ENCODE measurements at places on chromosomes 6 and 20.

- DNase-seq: no peak
Measured at GRCh38 chr20:1920252-1920651, 25.0 kb downstream of the SIRPA start.

DNA sequence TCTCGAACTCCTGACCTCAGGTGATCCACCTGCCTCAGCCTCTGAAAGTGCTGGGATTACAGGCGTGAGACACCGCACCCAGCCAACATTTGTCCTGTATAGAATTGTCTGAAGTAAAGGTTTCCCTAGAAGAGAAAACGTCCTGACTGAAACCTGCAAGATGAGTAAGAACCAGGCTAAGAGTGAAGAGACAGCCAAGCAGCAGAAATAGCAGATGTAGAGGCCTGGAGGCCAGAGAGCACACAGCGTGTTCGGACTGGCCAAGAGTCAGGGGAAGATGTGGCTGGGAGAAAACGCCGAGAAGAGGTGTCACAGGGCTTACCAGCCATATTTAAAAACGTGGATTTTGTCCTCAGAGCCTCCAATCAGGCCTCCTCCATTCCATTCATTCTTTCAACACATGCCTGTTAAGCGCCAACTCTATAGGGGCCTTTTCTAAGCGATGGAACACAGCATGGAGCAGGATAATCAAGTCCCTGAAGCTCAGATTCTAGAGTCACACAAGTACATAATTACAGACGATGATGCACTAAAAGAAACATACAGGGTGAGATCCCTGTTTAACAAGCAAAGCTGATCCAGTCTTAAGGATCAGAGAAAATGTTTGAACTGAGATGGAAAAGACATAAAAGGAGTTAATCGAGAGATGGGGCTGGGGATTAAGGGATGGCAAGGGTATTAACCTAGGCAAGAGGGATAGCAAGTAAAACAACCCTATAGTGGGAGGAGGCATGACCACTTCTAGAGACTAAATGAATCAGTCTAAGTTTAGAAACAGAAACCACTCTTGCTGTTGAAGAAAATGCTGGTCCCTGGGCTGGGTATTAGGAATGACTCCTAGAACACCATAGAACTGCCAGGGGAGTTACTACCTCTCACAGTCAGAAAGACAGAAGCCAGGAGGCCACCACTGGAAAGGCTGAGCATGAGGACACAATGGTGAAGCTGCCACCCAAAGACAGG, 4.8 kb downstream of the ZCCHC3 start:
- DNase-seq: no peak

DNA sequence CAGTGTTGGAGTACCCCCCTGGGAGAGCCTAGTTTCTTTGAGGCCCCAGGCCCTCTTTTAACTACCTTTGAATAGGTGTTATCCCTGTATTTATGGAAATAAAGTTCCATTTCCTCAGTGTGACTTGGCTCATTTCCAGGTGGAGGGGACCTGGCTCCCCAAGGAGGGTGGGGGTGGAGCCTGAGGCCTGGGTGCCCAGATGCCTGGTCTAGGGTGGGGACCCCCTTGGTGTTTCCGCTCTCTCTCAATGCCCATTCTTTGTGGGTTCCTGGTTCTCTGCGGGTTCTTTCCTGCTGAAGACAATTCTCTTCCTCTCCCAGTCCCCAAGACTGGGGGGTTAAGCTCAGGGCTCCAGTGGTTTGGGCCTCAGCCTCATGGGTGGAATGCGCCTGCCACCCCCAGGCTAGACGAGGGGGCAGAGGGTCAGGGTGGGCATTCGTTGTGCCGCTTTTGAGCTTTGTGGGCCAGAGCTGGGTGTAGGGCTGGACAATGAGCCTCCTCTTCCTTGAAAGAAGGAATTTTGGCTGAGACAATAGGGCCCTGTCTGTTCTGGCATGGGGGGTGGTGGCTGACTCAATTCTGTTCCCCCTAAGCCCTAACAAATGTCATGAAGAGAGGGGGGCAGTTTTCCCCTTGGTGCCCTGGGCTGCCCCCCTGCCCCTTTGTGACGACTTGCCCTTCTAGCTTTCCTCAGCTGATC, 686 bp upstream of the EGFL8 start:
- DNase-seq: no peak

GRCh38 chr6:105981002-105981887, 104.9 kb upstream of the PRDM1 start:
- no peak for DNase-seq

DNA sequence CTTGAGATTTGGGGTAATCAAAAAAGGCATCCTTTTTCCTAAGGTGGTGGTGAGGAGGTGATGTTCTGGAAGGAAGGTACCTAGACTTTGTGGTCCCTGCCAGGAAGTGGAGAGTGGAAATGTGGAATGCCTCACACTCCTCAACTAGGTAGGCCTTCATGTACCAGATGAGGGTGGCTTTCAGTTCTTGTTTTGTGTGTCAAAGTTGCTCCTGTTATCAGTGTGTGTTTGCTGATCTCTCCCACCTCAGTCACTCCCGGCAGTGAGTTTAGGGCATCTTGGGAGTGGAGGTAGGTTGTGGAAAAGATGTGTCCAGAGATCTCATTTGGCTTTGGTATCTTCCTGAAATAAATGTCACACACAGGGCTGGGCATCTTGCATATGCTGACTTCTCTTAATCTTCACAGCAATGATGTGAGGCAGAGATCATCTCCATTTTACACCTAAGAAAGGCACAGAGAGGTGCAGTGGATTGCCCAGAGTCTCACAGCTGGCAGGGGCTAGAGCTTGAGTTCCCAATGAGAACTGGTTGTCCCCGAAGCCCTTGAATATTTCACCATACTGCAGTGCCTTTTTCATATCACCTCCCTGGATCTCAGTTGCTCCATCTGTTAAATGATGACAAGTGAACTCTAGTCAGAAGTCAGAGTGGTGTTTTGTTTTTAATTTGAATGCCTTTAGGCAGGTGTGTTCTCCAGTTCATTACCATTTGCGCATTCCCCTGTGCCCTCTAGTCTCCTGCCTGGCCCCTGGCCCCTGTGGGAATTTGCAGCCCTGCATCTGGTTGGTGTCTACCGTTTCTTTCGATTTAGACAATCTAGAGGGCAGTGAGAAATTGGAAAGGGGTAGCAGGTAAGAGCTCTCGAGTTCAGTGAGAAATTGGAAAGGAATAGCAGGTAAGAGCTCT, 2.9 kb downstream of the PKIG start:
- DNase-seq: no peak

GRCh38 chr20:55977690-55978459, 27.4 kb downstream of the CBLN4 start:
- DNase-seq: no peak

DNA sequence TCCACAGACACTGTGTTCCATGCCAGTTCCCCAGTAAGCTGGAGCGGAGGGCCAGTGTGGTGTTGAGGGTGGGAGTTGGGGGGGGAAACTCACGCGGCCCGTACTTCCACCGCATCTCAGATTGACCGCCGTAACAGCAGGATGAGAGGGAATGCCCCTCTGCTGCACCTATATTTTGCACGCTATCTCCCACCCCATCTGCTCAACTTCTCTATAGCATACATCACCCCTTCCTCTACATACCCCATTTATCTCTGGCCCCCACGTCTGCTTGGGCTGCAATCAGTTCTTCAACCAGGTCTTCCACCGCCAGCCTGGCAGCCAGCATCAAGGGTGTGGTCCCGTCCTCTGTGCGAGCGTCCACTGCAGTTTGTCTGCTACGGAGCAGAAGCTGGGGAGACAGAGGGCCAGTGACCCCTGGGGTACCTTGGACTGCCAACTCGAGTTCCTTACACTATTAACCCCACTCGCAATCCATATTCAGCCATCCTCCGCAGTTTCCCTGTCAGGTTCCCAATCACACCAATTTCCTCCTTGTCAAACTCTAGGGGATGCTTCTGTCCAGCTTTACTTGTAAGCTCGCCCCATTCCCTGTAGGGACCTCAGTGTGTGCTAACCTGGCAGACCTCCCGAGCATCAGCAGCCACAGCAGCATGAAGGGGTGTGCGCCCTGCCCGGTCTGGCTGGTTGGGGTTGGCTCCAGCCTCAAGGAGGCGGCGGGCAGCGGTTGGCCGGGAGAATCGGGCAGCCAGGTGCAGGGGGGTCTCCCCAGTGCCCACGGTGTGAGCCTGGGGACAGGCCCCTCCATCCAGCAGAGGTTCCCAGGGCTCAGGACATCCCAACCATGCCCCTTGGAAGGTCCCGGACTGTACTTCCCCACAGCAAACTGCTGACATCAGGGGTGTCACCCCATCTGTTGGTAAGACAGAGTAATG, 4.5 kb upstream of the GPSM3 start:
- peak; percentile 55 for DNase-seq

DNA sequence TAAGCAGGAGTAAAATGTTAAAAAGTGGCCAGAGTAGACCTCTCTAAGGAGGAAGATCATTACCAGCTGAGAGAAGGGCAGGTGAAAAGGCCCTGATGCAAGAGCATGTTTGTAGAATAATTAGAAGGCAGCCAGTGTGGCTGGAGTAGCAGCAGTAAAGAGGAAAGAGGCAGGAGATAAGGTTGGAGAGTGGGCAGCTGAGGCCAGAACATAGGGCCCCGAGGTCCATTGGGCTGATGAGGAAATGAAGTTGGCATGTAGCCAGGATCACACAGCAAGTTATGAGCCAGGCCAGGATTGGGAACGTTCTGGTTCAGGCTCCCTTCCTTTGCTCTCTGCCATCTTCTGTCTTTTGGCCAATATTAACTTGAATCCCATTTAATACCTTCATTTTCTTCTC, 51.6 kb downstream of the RALY start:
- DNase-seq: no peak

DNA sequence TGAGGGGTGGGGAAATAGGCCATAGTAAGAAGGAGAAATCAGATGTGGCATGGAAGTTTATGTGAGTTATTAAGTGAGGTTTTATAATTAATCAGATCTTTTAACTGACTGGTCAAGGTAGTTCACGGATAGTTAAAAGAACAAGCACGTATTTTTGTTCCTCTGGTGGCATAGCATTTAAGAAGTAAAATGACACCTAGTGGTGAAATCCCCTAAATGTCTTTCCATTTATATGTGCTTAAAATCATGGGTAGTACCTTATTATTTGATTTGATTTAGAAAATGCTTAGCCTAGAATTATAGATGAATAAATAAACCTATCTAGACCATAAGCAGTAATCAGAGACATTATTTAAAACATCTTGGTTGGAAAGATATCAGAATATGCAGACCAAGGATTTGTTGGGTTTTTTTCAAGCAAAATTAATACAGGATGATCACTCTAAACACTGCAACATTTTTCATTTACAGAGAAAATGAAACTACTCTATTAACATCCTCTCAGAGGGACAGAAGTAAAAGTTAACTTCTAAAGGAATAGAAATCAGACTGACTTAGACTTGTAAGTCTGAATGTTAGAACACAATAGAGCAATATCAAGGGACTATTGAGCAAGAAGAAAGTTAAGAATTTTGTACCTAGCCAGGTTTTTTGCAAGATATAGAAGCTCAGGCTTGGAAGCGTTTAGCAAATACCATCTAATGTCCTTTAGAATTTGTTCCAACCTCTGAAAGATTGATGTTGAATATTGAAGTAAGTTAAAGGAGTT, 81.1 kb downstream of the STXBP5 start:
- DNase-seq: no peak

DNA sequence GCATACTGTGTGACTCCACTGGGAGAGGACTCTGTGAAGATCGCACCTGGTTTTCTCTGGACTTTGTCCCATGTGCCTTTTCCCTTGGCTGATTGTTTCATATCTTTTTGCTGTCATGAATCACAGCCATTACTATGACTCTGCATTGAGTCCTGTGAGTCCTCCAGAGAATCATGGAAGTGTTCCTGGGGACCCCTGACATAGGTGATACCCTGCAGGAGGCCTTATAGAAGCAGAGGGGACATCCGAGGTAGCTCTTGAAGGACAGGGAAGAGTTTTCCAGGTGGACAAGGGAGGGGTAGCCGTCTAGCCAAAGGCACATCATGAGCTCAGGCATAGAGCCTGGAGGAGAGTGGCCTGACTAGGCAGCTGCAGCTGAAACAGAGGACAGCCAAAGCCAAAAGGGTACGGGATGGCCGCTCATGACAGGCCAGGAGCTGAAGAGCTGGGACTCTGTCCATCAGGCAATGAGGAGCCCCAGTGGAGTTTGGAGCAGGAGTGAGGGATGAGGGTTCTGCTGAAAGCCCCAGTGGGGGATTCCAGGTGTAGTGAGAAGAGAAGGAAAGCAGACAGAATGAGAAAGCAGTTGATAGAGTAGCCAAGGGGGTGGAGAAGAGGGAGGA, 86.6 kb upstream of the TOX2 start:
- DNase-seq: no peak

DNA sequence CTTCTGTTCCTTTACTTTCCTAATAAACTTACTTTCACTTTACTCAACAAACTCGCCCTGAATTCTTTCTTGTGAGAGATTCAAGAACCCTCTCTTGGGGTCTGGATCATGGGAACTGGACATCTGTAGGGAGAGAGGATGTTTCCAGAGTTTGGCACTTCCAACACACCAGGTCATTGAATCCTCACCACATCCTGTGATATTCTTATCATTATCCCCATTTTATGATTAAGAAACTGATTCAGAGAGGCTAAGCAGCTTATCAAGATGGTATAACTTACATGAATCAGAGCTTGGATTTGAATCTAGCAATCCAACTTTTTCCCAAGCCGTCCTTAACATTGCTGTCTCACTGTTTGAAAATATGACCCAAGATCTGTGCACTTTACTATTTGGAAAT, 15.5 kb downstream of the PPIL6 start:
- DNase-seq: no peak

- DNase-seq: no peak
Measured at GRCh38 chr6:157087974-157088373, 235.3 kb downstream of the TMEM242 start.

DNA sequence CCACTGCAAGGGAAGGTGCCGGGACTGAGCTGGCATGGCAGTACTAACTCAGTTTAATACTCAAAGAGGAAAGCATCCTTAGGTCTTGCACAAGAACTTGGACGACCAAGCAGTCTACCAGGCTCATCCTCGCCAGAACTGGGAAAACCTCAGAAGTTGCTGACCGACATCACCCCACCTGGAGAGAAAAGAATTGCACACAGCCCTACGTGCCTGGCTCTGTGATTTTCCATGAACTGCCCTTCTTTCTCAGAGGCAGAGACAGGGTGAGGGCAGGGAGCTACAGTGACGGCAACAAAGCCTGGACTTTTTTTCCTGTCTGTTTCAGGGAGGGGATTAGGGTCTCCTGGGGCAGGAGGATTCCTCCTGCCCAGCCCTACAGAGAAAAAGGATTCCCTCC, 8.0 kb downstream of the JAG1 start:
- DNase-seq: no peak

DNA sequence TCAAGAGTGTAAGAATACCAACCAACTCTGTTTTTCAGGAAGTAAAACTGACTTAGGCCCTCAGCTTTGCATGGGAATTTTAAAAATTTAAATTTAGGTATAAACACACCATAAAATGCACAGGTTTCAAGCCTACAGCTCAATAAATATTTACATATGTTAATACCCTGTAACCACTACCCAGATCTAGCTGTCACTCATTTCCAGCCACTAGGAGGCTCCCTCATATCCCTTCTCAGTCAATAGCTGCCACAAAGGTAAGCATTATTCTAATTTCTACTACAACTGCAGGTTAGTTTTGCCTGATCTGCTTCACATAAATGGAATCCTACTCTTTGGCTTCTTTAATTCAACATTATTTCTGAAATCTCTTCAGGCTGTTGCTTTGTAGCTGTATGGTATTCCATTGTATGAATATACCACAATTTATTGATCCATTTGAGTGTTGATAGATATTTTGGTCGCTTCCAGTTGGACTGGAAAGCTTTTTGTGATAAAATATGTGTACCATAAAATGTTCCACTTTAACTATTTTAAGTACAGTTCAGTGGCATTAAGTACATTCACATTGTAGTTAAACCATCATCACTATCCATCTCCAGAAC, 32.5 kb upstream of the MEI4 start:
- no peak for DNase-seq

- DNase-seq: no peak
Measured at GRCh38 chr6:127727260-127727953, 150.4 kb downstream of the C6orf58 start.

GRCh38 chr6:151021896-151022295, 156.4 kb downstream of the MTHFD1L start:
- DNase-seq: no peak
